Left lobe of liver (tissue), 2 donors: ENCODE measurements at places on chromosomes 7 and 10. TPM values are rescaled to one million over a fixed set of nuclear protein-coding genes. Genes with fewer than 3 reads are reported as not detected.

DNA sequence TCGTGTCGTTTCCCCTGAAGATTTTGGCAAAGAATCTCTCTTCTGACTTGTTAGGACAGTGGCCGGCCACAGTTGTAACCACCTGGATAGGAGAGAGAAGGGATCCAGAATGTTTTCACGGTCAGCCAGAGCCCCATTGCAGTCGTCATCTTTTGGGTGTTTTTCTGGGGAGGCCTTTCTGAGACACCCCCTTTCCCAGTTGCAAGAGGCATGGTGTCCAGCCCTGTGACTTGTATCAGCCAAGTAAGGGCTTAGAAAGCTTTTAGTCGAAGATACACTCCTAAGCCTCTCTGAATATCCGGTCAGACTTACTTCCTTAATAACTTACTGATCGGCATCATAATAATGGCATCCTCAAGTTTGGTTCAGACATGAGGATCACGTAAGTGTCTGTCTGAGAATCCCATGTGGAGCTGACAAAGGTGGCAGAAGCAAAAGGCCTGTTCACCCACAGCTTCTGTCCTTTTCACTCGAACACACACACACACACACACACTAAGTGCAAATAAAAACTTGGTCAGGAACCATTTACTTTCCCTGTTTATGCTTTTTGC, 435.7 kb upstream of the GALNT17 start:
- peak; percentile 53 for DNase-seq

DNA sequence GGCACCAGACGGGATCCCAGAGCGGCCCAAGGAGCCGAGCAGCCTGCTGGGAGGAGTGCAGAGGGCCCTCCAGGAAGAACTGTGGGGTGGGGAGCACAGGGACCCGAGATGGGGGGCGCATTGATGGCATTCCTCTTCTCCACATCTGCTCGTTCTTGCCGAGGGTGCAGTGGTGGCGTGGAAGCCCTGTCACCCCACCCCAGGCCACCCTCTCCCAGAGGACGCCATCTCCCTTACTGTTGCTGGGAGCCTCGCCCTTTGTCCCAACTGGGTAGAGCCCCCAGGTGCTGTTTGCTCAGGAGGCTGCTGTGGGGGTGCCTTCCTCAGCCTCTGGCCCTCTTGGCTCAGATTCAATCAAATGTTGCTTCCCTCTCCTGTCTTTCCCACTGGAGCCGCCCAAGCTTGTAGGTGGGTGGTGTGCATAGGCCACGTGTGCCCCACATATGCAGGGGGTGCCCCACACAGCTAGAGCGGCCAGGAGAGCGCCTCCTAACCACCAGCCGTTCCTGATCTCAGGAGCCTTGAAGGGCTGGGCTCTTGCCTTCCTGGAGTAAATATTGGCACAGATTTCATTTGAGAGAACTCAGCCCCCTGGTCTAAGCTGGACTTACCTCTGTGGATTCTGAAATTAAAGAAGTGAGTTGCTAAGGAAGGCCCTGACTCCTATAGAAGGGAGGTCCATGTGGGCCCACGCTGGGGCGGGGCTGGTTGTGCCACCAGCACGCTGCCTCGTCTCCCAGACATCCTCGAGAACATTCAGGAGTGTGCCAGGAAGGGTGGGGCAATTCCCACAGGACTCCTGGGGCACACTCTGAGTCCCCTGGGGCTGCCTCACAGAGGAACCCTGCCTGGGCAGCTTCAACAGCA, 39.2 kb downstream of the ZNF467 start:
- no peak for DNase-seq

BCAP29 gene
- total RNA-seq: 25.1 TPM

GRCh38 chr7:32680259-32681173, 185.2 kb downstream of the AVL9 start:
- DNase-seq: no peak

GRCh38 chr10:81019029-81019890, 481.6 kb downstream of the SH2D4B start:
- no peak for DNase-seq

DNA sequence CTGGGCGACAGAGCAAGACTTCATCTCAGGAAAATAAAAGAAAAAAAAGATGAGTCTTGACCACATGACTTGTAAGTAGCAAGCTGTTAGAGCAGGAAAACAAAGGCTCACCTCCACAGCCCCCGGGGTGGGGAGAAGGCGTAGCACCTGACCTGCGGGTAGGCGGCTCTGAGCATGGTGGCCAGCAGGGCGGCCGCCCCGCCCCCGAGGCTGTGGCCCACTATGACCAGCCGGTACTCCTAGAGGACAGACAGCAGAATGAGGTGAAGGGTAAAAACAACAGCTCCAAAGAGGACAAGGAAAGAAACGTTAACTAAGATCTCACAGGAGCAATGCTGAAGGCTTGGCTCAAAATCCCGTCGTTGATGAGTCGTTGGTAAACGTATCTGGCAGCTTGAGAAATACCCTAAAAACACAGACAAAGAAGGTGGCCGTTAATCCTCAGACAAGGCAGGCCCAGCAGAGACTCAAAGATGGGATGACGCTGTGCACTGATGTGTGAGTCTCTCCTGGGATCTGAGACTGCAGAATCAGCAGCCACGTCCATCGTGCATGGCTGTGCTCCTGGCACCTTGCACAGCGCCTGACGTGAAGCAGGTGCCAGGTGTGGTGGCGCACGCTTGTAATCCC, 31.1 kb downstream of the DAGLB start:
- DNase-seq: no peak

- no peak for DNase-seq
Measured at GRCh38 chr10:10897400-10897799, 120.3 kb upstream of the CELF2 start.

HTR7 gene
- 0.10 TPM for total RNA-seq

SCIN gene
- 0.30 TPM for total RNA-seq

DNA sequence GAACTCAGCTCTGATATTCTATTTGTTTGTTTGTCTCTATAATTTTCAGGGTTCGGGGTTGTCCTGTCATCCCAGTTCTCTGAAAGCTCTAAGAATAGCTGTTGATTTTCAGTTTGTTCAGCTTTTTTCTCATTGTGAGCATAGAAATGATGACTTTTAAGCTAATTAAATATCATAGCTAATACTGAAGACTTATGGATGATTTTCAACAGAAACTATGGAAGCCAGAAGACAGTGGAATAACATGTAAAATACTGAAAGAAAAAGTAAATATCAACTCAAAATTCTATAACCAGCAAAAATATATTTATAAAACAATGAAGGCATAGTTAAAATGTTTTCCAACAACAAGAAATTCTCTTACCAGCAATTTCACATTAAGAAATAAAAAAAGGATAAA, 96.4 kb upstream of the ETV1 start:
- DNase-seq: no peak

DNA sequence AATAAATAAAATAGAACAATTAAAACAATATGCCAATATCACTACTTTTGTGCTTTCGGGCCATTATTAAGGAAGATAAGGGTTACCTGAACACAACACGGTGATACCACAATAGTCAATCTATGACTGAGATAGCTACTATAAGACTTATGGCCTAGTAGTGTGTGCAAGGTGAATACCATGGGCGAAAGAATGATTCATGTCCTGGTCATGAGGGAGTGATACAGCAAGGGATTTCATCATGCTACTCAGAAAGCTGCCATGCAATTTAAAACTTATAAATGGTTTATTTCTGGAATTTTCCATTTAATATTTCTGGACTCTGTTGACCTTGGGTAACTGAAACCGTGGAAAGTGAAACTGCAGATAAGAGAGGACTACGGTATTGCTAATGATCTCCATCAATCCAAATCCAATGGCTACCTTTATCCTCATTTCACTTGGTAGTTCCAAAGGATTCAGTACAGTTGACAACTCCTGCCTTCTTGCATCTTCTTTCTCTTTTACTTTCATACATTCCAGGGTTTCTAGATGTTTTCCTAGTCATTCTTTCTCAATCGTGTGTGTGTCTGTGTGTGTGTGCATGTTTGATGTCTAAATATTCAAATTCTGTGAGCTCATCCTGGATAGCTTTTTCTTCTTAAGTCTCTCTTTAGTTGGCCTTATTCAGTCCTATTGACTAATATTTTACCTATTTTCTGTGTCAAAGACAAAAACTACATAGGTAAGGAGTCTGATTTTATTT, 100.5 kb upstream of the MAGI2 start:
- no peak for DNase-seq

ZNF503 gene
- total RNA-seq: 7.3 TPM

GRCh38 chr7:50591480-50592438, 26.6 kb upstream of the DDC start:
- DNase-seq: no peak

GRCh38 chr7:8149222-8149621, 112.7 kb downstream of the ICA1 start:
- DNase-seq: no peak

- no peak for DNase-seq
Measured at GRCh38 chr10:2019281-2019680, 282.0 kb upstream of the ADARB2 start.

DNA sequence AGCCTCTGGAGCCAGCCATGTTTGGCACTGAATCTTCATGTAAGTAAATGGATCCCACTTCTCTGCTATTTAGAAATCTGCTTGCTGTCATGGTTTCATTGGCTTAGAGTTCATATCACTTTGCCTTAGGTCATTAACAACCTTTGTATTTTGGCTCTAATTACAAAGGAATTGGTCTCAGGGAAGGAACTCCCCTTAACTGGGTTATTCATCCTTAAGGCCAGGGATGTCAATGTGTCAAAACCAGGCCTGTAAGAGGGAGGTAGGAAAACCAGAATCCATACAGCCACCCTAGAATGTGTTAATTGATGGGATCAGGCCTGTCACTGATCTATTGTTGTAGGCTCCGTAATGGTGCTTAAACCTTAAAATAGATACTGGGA, 67.3 kb downstream of the ST7 start:
- no peak for DNase-seq

- peak; percentile 62 for DNase-seq
Measured at GRCh38 chr10:123154711-123155505, 706 bp downstream of the BUB3 start.

GRCh38 chr10:122541541-122542002, 19.0 kb upstream of the DMBT1 start:
- DNase-seq: no peak

DNA sequence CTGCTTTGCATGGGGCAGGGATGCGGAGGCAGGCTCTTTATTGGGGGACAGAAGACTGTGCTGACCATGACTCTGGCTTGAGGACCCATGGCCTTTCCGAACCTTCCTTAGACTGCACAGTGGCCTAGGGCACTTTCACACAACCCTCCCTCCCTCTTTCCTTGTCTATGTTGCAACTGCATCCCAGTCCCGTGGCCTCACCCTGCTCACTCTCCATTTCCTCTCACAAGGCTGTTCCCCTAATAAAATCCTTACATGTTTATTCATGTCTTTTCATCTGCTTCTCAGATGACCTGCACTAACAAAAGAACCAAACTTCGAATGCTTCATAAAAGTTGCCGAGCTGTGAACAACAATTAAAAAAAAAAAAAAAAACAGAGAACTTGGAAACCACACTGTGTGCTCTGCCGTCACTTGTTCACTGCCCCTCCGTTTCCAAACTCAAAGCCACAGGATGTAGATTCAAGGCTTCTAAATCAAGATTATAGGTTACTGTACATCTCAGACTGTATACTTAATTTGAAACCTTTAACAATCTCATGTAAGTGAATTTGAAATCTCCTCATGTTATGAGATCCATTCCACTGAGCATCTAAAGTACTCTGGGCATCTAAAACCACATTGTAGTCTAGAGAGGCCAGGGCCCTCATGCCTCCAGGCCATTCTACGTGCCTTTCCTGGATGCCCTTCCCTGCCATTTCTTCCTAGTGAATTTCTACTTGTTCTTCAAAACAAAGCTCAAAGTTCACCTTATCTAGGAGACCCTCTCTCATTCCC, 265.9 kb downstream of the SNX13 start:
- DNase-seq: no peak

FKBP6 gene
- not detected for total RNA-seq

DNA sequence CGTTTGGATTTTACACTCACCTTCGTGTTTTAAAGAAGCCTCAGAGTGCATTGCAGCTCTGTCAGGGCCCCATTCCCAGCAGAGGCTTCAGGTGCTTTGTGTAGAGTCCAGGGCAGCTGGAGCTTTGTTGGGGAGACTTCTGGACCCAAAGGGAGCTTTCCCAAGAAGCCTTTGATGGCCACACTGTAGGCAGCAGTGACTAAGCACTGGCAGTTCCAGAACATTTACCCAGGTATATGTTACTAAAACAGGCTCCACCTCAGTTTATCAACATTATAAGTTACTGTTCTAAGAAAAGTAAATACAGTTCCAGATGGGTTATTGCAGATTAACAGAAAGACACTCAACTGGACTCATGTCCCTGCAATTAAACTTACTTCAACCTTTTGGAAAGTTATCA, 66.8 kb downstream of the LANCL2 start:
- DNase-seq: no peak

GRCh38 chr7:154372011-154372601, 319.9 kb downstream of the DPP6 start:
- no peak for DNase-seq

DNA sequence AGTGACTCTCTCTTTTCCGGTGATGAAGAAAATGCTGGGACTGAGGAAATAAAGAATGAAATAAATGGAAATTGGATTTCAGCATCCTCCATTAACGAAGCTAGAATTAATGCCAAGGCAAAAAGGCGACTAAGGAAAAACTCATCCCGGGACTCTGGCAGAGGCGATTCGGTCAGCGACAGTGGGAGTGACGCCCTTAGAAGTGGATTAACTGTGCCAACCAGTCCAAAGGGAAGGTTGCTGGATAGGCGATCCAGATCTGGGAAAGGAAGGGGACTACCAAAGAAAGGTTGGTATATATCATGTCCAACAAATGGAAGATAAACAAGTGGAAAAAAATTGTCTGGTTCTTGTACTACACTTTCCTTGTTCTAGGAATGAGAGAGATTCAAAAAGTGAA, 9.5 kb downstream of the PDCD4 start:
- no peak for DNase-seq
